ENCODE measurements at places on chromosomes 3 and 15. TPM values are rescaled to one million over a fixed set of nuclear protein-coding genes. Genes with fewer than 3 reads are reported as not detected.
A peak's percentile ranks its signal among the peaks of the same experiment; 100 is the strongest.

GRCh38 chr15:69713726-69714559 lies 261.3 kb downstream of the RPLP1 start:
- peak; percentile 79 for DNase-seq

DNA sequence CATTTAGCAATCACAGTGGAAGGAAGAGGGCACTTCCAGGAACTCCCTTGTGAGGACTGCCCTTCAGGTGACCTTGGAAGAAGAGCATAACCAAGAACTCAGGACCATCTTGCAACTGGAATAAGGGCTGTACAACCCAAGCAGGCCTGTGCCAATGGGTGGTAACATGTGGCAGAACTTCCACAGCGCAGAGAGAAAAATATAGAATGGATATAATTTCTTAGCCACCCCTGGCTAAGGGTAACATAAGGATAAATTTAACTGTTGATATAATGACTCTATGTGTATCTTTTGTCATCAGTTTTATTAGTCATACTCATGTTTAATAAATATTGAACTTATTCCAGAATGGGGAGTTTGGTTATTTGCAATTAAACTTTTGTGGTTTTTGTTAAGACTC lies 13.4 kb upstream of the MFSD1 start:
- no peak for DNase-seq

The MGLL gene
- total RNA-seq = 156 TPM

DNA sequence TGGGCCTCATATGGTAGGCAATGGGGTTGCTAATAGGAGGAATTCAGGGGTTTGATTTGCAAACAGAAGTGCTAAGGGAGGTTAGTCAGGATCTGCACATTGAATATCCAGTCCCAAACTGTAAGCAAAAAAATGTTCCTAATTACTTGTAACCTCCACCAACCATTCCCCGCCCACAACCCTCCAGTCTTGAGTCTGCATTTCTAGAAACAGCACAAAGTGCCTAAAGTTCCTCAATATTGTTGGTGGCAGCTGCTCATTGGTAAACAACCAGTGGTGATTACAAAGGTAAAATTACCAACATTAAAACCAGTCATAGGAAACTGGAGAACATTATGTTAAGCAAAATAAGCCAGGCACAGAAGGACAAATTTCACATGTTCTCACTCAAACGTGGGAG lies 18.9 kb downstream of the HDC start:
- DNase-seq = no peak

- DNase-seq = no peak
Observed at GRCh38 chr3:12473511-12473910, 10.8 kb upstream of the TSEN2 start.

The FES gene
- total RNA-seq = 14.4 TPM

GRCh38 chr3:73041537-73041936 lies 19.9 kb upstream of the EBLN2 start:
- DNase-seq = no peak

DNA sequence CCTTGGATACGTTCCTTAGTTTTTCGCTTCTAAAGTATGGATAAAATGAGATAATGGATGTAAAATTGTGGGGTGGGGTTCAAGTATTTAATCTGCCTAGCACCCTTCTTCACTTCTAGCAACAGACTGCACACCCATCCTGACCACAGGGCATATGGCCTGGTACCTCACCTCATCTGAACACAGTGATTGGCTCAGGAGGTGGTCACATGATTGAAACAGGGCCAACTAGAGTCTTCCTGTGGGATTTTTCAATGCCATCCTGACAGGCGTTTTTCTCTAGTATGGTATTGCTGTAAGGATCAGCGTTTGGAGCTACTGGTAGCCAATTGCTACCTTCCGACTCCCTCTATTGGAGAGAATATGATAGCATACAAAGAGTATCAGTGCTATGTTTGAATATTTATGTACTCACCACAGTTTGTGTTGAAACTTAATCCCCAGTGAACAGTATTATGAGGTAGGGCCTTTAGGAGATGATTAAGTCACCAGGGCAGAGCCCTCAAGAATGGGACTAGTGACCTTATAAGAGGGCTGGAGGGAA lies 172.2 kb downstream of the PPM1L start:
- no peak for DNase-seq

The ECE2 gene
- not detected for total RNA-seq

GRCh38 chr15:63372753-63373152 lies 8.9 kb downstream of the CA12 start:
- no peak for DNase-seq

DNA sequence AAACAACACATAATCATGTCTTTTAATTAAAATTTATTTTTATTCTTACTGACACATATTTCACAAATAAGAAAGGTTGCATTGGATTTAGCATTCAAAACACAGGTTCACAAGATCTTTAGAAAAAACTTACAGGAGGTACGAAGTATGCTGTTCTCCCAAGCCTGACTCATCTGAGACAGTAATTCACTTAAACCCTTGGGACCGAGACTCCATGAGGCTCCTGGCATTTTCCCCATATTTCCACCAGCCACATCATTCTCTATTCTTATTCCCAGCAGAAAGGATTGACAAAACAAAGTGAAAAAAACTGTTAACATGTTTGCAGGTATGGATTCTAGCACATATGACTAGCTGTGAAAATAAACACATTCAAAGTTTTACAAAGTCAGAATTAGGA lies 52.6 kb downstream of the CNTN3 start:
- DNase-seq = no peak

DNA sequence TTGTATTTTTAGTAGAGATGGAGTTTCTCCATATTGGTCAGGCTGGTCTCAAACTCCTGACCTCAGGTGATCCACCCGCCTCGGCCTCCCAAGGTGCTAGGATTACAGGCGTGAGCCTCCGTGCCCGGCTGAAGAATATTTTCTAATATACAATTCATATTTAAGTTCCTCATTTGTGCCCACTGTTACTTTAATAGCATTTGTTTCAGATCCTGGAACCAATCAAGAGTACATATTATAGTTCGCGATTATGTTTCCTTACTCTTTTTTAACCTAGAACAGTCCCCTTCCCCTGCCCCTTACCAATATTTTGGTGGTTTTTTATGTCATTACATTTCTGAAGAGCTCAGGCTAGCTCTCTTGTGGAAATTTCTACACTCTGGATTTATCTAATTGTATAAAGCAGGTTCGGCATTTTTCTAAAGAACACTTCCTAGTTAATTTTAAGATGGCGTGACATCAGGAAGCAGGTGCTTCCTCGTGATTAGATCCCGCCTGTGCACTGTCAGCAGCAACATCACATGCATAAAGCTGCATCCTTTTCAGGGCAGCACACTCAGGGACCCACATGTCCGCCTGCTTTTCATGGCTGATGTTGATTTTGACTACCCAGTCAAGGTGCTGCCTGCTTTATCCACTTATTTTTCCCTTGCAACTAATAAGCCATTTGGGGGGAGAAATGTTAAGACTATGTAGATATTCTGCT lies 88.7 kb upstream of the EPHB3 start:
- DNase-seq = peak; percentile 78

DNA sequence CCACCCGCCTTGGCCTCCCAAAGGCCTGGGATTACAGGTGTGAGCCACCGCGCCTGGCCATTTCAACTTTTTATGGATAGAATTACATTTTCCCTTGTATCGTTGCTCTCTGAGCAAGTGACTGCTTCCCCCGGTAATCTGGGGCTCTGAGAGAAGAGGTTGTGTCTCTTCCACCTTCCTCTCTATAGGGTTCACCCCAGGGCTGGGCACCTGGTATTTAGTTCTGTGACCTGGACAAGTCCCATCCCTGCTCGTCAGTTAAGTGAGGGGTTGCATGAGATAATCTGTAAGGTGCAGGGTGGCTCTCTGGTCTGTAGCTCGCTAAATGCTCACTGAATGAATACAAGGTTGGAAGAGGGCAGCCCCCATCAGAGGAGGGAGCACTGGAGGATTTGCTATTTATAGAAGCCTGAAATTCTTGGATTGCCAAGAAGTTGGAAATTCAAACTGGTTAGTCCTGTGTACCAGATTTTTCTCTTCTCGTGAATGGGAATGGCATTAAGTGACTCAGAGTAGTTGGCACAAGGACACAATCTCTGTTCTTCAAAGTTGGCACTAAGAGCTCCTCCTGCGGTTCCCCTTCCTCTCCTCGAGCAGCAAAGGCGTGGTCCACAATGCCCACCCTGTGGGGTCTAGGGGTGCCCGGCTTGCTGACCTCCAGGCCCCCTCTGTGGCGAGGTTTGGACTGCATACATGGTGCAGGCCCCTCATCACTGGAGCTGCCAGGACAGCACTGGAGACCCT lies 68.1 kb upstream of the DLG1 start:
- DNase-seq = no peak

The TPRG1 gene
- 23.1 TPM for total RNA-seq

DNA sequence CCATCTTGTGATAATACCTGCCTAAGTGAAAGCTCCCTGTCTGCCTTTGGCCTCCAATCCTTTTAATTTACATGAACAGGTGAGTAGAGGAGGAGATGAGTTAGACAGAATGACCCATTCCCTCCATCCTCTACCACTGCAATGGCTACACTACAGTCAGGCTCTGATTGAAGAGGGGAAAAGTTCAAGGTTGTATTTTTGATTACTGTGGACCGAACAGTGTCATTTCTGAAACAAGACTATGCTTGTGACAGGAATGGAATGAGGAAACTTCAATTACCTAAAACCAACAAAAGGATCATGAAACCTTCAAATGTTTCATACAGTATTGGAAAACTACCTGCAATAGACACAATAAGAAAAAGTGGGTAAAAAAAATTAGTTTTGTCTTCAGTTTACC lies 85.5 kb upstream of the GBE1 start:
- DNase-seq = no peak

DNA sequence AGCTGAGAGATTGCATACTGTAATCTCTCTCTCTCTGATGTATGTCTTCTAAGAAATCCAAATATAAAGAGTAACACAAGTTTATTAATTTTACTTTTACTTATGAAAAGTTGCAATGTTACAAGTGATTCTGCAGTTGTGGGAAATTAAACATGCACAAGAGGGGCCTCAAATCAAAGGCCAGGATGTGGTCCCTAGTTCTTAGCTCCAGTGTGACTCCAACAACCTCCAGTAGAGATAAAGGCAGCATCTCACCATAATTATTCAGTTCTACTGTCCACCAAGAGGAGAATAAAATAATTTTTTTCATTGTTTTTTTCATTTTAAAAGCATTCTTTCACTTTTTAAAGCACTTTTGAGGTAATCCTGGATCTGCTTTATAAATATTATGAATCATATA lies 223.3 kb downstream of the RAP2B start:
- no peak for DNase-seq

DNA sequence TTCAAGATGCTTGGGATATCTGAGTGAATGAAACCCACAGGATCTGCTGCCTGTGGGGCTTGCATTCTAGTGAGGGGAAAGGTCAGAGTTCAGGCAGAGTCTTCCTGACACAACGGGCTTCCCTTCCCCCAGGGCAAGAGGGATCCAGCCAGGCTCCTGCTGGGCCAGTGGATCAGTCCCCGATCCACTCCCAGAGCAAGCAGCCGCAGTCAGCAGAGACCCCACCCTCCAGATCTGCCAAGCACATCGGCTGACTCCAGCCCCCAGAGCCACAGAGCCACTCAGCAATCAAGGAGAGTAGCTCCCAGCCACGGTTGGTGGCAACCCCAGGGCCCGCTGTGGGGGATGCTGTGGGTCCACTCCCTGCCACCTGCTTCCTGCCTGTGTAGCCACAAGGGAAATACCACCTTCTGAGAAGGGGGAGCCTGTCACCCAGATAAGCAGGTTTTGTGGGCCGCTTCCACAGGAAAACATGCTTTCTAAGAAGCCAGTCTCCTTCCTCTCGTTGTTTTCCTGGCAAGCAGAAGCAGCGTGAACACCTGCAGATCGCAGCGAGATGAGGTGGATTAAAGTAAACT lies 44.9 kb downstream of the CPN2 start:
- DNase-seq = no peak

The GOLGA8S gene
- total RNA-seq = not detected

GRCh38 chr15:100722551-100723314 lies 120.3 kb downstream of the ASB7 start:
- no peak for DNase-seq

GRCh38 chr3:105233010-105233409 lies 133.7 kb upstream of the ALCAM start:
- no peak for DNase-seq

The SLC9A9 gene
- total RNA-seq = 5.6 TPM

- no peak for DNase-seq
Observed at GRCh38 chr15:92020804-92021203, 167.3 kb downstream of the SLCO3A1 start.

DNA sequence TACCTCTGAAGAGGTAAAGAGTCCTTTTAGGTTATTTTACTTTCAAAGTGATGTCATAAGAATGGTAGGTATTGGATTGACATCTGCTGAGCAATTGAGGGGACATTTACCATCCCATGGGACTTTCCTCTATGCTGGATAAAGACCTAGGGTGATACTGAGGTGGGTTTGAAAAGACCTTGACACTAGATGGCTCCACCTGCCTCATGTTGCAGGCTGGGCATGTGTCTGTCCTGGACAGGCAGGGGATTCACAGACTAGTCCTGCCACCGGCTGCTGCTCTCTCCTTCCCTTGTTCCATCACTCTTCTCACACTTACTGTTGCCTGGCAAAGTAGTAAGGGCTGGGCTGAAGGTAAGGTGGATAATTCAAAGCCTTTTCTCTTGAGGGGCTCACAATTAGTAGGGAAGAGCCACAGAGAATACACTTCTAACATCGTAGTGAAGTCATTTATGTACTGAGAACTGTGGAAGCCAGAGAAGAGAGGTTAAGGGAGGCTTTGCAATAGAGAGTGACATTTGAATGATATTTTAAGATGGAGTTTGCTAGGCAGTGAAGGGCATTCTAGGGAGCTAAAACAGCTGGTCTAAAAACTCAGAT lies 27.7 kb downstream of the TRAK1 start:
- DNase-seq = peak; percentile 75

GRCh38 chr15:40002295-40002694 lies 36.7 kb downstream of the SRP14 start:
- no peak for DNase-seq

DNA sequence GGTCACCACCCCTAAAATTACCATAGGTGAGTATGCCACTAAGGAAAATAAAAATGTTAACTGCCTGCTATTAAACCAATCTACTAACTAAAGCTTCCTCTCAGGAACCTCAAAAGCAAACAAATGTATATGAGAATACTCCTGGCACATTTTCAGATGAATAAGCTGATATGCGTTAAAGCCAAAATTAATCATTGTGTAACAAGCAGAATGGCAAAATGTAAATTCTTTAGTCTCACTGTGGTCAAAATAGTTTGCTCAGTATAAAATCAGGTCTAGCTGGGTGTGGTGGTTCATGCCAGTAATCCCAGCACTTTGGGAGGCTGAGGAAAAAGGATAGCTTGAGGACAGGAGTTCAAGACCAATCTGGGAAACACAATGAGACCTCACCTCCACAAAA lies 53.6 kb downstream of the SUMF1 start:
- no peak for DNase-seq

- DNase-seq = no peak
Observed at GRCh38 chr3:177694316-177694715, 497.0 kb upstream of the TBL1XR1 start.

Measured in Peyer's patch (tissue), 4 donors.